ENCODE measurements at places on chromosomes 3 and 15.

- DNase-seq, result no peak
Measured at GRCh38 chr3:153573481-153573880, 411.5 kb downstream of the RAP2B start.

DNA sequence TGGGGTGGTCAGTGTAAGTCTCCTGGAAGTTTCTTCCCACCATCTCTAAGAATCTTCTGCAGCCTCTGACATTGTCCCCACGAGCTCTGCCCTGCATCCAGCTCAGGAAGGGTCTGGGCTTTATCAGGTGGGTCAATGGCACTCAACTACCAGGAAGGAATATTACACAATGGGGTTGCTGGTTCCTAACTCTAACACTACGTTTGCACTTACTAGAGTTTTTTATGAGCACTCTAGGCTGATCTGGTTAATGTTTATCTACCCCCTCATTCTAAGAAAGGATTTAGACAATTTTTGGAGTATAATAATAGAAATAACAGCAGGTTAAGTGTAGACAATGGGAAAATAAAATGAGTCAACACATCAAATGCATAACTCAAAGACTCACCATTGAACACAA lies 411.1 kb upstream of the RGMA start:
- DNase-seq, result no peak

GRCh38 chr3:127775398-127776109 lies 46.8 kb downstream of the MGLL start:
- DNase-seq, result peak; percentile 79

GRCh38 chr15:72724028-72724427 lies 38.0 kb downstream of the BBS4 start:
- DNase-seq, result peak; percentile 12

- peak; percentile 90 for DNase-seq
Measured at GRCh38 chr3:15269091-15269989, 63.0 kb downstream of the SH3BP5 start.

- DNase-seq, result no peak
Measured at GRCh38 chr15:75759416-75760130, 46.9 kb upstream of the CSPG4 start.

- DNase-seq, result peak; percentile 15
Measured at GRCh38 chr15:91867581-91868026, 14.1 kb downstream of the SLCO3A1 start.

GRCh38 chr3:167507954-167508353 lies 34.1 kb upstream of the SERPINI2 start:
- no peak for DNase-seq

GRCh38 chr3:125165189-125165947 lies 47.2 kb downstream of the SLC12A8 start:
- no peak for DNase-seq
